ENCODE measurements at places on chromosomes 5 and 9.

DNA sequence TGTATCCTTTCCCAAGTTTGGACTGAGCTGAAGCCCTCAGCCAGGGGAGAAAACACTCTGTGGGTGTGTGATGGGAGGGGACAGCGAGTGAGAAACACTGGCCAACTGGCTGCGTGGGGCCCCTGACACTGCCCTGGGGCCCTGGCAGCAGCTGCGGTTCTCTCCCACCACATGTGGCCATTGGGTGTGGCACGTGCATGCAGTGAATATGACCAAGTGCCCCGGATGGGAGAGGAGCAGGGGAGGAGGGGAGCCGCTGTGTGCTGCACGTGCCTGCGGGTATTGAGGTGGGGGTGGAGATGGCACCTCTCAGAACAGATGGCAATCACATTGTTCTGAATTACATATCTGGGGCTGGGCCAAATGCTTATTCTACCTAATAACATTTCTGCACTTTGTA is 242.4 kb upstream of the PCSK5 start:
- no peak for DNase-seq

- DNase-seq, result peak; percentile 20
These were observed 28.3 kb upstream of the NIPAL4 start for GRCh38 chr5:157431544-157432200.

DNA sequence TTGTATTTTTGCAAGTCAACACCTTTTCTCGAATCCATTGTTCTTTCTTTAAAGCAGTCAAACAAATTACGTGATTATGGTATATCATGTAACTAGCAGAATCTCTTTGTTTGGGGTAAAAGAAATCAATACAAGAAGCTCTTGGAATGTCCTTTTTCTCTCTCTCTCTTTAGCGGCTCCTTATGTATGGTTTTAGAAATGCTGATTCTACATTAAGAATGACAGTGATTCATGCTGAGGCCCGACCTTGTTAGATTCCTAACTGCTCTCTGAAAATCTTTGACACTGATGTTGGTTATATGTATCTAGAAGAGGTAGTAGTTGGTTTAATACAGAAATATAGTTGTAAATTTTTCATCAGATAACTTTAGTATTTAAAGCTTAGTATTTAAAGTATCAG is 76.4 kb downstream of the SNX24 start:
- DNase-seq, result no peak

DNA sequence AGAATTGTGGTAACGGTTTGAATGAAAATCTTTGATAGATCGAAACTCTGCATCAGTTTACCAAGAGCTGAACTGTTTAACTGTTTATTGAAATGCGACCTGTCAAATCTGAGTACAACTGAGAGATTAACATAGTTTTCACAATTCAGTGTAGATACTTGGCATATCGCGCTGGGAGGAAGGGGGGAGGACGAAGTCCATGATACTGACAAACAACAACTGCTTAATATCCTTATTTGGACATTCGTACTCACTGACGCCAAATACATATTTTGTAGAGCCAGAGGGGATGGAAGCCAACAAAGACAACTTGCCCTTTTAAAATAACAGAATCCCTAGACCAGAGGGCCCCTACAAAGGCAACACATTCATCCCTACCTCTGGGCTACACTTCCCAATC is 93.2 kb downstream of the GLIS3 start:
- no peak for DNase-seq

DNA sequence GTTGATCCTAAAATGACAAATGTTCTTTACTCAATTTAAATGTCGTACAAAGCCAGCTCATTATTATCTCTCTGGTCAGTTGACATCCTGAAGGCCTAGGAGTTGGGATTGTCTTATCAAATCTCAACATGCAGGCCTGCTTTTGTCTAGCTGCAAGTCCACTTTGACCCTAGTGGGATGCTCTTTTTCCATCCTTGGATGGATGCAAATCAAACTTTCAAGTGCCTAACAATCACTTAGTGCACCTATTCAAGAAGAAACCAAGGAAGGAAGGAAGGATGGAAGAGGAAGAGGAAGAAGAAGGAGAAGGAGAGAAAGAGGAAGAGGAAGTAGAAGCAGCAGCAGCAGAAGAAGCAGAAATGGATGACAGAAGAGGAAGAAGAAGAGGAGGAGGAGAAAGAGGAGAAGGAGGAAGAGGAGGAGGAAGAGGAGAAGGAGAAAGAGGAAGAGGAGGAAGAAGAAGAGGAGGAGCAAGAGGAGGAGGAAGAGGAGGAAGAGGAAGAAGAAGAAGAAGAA is 109.6 kb downstream of the PIK3R1 start:
- DNase-seq, result no peak

- DNase-seq, result no peak
These were observed 5.0 kb upstream of the IFNA14 start for GRCh38 chr9:21244836-21245235.

DNA sequence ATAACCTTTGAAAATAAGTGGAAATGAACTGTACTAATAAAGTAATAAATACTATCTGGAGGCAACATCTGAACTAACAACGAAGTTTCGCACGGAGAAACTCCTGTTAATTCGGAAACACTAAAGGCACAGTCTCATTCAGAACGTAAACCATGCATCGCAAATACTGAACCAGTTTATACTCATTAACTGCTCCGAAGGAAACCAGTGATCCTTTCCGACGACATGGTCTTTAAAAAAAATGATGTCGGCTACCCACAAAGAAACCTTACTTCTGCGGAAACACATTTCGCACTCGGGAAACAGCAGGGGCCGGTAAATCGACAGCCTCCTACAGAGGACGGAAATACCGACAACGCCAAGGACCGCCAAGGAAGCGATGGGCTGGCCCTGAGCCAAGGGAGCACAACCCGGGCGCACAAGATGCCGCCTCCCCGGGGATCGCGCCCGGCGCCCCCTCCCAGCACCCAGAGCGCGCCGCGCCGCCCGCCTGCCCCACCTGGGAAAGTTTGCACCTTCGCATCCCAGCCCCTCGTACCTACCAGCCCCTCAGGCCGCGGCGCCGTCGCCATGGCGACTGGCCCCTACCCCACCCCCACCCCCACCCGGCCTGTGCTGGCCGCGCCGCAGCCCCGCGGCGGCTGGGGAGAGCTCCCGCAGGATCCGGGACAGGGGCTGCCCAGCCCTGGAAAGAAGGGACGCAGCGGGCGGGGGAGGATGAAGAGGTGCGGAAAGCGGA is 732 bp downstream of the PRKAA1 start:
- peak; percentile 46 for DNase-seq

GRCh38 chr5:58787987-58788386 is 205.1 kb downstream of the RAB3C start:
- no peak for DNase-seq

- no peak for DNase-seq
These were observed 351.8 kb downstream of the SPOCK1 start for GRCh38 chr5:137147346-137147745.

GRCh38 chr5:55037046-55037771 is 13.2 kb downstream of the GZMK start:
- DNase-seq, result no peak

DNA sequence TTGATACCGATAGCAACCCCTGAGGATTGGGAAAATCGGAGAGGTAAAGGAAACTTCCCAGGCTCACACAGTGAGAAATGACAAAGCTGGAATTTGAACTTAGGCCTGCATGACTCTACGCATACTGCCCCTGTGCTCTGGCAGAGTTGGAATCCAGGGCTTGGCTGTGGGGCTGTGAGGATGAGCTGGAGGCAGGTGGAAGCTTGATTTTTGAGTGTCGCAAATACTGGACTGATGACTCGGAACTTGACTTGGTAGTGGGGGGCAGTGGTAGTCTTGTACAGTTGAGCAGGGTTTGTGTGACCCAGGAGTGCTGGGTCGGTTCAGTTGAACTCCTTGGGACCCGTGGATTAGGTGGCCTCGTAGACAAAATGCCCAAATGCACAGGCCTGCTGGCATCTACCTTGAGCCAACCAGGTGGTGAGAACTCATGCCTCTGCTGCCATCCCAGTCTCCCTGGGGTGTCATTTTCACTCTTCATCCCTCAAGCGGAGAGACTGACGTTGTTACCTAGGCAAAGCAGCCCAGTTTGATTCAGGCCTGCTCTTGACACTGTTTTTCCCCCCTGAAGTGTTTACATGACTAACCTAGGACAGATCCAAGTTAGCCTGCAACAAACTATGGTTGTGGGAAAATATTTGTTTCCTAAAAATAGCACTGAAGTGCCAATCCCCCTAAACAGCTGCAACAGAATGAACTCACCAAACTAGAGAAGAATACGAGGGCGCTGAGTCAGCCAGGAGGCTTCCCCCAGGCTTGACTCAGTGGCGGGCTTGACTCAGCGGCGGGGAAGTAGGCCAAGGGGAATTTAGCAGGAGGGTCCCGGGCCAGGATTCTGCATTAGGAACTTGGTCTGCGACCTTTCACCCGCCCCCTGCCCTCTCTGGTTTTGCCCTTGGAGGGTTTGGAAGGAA is 45.7 kb upstream of the ORM1 start:
- no peak for DNase-seq

DNA sequence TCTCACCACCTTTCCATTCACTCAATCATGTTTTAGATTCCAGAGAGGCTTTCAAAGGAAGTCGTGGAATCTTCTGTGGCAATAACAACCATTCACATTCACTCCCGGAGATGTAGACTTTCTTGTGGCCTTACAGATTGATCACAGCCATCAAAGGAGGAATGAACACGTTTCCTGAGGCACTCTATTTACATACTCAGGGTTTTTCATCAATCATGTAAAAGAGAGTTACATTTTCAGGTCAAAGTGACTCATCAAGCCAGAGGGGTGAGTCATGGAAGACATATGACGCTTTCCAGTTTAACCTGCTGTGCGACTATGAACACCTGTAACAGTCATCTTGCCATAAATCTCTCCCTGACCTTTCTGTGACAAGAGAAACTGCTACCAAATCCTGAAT is 39.3 kb upstream of the RAD23B start:
- no peak for DNase-seq

GRCh38 chr5:81778642-81779041 is 27.7 kb upstream of the SSBP2 start:
- no peak for DNase-seq

DNA sequence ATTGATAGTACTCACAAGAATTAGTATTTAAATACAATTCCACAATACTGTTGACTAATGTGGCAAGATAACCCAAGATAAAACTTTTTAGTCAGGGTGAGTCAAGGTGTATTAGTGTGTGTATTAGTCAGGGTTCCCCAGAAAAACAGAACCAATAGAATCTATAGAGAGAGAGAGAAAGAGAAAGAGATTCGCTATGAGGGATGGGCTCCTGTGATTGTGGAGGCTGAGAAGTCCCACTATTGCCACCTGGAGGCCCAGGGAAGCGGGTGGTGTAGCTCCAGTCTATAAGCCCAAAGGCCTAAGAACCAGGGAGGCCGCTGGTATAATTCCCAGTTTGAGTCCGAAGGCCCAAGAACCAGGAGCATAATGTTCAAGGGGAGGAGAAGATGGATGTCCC is 10.0 kb upstream of the SHISAL2B start:
- DNase-seq, result no peak

DNA sequence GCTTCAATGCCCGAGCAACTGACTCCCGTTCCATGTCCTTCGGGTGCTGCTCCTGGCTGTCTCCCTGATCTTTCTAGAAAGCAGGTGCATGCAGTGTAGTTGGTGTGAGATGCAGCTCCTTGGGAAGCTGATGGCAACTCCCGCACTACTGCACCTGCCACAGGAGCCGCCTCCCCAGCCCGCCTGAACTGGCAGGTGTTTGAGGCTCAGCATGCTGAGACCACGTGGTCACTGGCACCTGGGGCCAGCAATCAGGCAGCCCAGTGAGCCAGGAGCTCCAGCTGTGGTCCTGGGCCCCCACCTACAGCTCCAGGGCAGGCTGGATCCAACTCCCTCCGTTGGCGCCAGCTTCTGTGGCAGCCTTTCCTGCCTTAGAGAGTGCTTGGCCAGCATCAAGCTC is 111.5 kb downstream of the ICE1 start:
- no peak for DNase-seq

DNA sequence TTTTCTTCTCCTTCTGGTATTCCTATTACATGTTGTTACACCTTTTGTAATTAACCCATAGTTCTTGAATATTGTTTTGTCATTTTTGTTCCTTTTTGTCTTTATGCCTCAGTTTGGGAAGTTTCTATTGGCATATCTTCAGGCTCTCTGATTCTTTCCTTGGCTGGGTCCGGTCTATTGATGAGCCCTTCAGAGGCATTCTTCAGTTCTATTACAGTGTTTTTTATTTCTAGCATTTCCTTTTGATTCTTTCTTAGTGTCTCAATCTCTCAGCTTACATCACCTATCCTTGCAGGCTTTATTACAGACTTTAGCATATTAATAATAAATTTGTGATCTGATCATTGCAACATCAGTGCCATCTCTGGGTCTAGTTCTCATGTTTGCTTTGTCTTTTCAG is 33.8 kb downstream of the PHF2 start:
- DNase-seq, result no peak

DNA sequence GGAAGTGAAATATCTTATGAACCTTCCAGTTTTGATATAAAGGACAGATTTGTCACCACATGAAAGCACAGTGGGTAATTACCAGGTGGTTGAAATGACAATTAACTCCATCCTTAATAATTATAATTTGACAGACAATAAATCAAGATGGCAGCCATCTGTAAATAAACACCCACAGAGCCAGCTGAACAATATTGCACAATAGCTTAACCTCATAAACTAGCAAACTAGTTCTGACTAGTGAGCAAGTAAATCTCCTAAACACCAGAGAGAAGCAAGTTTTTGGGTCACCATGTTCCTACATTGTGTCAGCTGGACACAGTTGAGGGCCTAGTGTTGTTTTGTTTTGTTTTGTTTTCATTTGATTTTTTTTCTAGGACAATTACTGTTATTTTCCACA is 577.4 kb downstream of the ACTL7B start:
- no peak for DNase-seq

DNA sequence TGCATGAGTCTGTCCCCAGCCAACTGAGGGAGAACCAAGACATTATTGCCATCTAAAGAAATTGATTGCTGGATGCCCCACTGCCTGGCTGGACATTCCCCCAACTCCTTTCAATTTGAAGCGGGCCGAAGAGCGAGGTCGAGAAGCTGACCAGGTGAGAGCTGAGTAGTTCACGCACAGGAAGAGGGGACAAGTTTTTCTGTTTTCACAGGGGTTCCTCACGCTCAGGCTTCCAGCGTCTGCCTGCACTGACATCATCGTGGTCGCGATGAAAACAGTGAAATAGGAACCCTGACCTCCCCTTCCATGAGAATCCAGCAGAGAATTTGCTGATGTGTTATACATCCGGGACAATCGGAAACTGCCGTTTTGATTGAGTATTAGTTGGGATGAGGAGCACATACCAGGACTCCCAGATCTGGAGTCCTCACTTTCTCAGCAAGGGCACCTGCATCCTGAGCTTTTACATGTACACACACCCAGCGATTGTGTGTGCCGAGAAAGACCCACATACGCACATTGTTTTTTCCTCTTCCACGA is 3.1 kb upstream of the DMRT3 start:
- no peak for DNase-seq

DNA sequence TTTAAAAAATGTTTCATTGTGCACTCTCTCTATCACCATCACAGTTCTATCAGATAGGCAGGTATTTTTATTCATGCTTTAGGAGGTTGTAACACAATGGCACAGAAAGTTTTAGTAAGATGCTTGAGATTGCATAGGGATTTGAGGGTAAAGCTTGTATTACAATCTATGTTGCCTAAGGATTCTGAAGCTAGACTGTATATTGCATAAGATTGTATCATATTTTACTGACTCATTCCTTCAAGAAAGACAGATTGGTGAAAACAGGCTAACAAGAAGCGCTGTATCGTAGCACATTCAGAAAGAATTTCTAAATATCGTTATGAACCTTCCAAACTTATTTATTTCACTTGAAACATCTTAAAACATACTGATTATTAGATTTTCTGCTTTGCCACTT is 577.7 kb downstream of the EBF1 start:
- DNase-seq, result no peak

- no peak for DNase-seq
These were observed 1.3 kb downstream of the NR2F1-AS1 start for GRCh38 chr5:93579692-93580062.
